ENCODE measurements at places on chromosomes 4 and X.
A peak's percentile ranks its signal among the peaks of the same experiment; 100 is the strongest.

- H3K27me3 ChIP-seq = no peaks in the 10 kb centered on the region
- no peaks in the 10 kb centered on the region for H3K4me1 ChIP-seq
- H3K27ac ChIP-seq = no peak overlapping the region
- no peaks in the 10 kb centered on the region for H3K36me3 ChIP-seq
- no peak overlapping the region for H3K4me3 ChIP-seq
Measured at GRCh38 chr4:102299354-102300107, 45.8 kb downstream of the SLC39A8 start.

GRCh38 chrX:17525266-17525665 is 150.3 kb downstream of the NHS start:
- H3K36me3 ChIP-seq = no peaks in the 10 kb centered on the region
- no peak overlapping the region for H3K27ac ChIP-seq
- no peak for DNase-seq
- H3K4me3 ChIP-seq = no peak overlapping the region
- peaks cover 7% of the 10 kb centered on the region for H3K4me1 ChIP-seq

GRCh38 chr4:54566608-54567007 is 91.1 kb upstream of the KIT start:
- H3K27me3 ChIP-seq = no peaks in the 10 kb centered on the region
- no peak overlapping the region for H3K4me3 ChIP-seq
- no peak overlapping the region for H3K27ac ChIP-seq
- H3K36me3 ChIP-seq = no peaks in the 10 kb centered on the region

GRCh38 chrX:37755025-37755424 is 24.8 kb upstream of the CYBB start:
- no peak overlapping the region for H3K4me3 ChIP-seq
- no peak overlapping the region for H3K27ac ChIP-seq
- H3K4me1 ChIP-seq = no peaks in the 10 kb centered on the region
- no peaks in the 10 kb centered on the region for H3K36me3 ChIP-seq

DNA sequence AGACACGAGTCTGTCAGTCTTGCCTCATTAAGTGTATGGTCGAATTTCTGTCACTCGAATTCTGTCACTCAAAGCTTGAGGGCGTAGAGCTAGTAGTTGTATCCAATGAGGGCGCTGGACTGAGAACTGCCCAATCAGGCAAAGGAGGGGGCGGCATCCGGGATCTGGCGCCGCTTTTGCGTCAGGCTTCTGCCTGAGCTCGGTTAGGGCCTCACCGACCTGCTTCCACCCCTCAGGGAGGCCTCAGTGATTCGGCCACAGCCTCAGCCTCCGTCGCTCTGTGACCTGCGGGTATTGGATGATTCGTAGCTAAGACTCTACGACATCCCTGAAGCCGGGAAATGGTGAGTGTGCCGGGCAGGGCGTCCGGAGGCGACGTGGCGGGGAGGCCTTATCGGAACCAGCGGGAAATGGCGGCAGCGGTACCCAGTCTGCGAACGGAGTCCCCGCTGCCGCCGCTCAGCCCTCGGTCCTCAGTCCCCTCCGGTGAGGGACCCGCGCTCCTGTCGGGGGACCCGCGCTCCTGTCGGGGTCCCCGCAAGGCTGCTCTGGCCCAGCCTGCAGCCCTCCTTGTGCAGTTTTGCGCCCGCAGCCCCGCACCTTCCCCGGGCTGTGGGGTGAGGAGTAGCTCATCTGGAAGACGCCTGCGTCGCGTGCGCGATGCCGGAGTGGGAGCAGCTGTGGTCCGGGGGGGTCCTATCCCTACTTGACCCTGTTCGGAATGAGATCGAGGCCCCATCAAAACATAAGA is 88.3 kb downstream of the ZNF718 start:
- no peaks in the 10 kb centered on the region for H3K36me3 ChIP-seq
- peak; percentile 18 for DNase-seq
- H3K4me3 ChIP-seq = peak overlapping the region; percentile 74

Data from thoracic aorta (tissue), 2 donors.